Activated T-cell treated with anti-CD3 and anti-CD28 coated beads for 48 hours (primary cell): ENCODE measurements at places on chromosomes 7 and 10.

DNA sequence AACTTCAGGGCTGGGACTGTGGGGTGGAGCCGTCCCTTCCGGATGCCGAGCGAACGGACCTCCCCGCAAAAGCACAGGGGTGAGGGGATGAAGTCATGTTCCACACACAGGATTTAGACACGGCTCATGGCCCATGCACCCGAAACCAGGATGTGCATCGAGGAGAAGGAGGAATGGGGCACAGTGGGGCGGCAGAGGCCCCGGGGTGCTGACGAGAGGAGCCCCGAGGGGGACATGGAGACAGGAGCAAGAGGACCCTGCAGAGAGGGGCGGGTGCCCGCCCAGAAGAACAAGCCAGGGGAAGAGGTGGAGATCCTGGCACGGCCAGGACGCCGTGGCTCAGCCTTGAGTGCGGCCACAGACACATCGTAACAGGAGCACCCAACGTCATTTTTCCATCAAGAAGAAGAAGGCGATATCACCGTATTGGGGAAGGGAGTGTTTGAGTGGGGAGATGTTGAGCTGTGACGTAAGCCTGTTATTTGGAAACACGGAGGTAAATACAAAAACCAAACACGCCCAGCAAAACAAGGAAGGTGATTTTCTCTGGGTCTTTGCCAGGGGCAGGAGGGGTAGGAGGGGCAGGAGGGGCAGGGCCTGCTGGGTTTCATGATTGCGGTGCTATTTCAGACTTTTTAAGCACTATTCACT is 25.3 kb upstream of the FOXL3 start:
- no peak for DNase-seq

- DNase-seq = no peak
These were observed 55.6 kb downstream of the MRPL32 start for GRCh38 chr7:42987648-42988214.

GRCh38 chr10:133214468-133215410 is 15.3 kb upstream of the UTF1 start:
- DNase-seq = no peak

DNA sequence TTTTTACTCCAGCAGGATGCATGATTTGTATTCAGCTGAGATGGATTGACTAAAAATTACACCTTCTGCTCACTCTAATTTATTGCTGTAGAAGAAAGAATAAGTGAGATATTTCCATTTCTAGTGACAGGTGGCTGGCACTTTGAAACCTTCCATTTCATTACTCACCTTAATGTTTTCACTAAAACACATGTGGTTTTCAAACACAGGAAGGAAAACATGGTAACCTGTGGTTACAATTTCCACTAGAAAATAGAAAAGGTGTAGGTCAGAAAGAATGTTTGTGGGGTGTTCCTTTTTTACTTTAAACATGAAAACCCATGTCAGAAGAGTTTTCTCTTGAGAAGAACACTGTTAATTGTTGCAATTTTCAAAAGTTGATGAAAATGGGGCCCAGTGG is 12.0 kb upstream of the PRKCQ start:
- no peak for DNase-seq

- no peak for DNase-seq
These were observed 25.5 kb downstream of the C1GALT1 start for GRCh38 chr7:7207876-7208275.

- no peak for DNase-seq
These were observed 29.4 kb downstream of the WDR86 start for GRCh38 chr7:151380199-151381097.

- DNase-seq = no peak
These were observed 191.3 kb upstream of the ZNF32 start for GRCh38 chr10:43839973-43840372.

- no peak for DNase-seq
These were observed 100.8 kb downstream of the ATXN7L1 start for GRCh38 chr7:105775580-105775979.

DNA sequence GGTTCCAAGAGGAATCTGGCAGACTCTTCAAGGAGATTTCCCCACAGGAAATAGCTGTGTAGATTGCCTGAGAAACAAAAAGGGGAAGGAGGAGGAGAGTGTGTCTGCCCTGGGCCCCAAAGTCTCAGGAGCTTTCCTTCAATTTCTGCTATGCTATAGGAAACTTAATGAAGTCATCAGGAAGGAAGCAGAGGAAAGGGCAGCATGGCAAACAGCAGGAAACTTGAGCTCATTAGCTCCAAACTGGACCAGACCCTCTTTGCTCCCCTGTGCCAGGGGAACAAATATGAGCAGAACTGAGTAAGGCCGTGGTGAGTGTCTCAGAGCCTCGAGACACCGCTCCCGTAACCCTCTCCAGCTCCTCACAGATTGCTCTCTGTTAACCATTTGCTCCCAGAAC is 4.8 kb upstream of the KCNIP2 start:
- no peak for DNase-seq

DNA sequence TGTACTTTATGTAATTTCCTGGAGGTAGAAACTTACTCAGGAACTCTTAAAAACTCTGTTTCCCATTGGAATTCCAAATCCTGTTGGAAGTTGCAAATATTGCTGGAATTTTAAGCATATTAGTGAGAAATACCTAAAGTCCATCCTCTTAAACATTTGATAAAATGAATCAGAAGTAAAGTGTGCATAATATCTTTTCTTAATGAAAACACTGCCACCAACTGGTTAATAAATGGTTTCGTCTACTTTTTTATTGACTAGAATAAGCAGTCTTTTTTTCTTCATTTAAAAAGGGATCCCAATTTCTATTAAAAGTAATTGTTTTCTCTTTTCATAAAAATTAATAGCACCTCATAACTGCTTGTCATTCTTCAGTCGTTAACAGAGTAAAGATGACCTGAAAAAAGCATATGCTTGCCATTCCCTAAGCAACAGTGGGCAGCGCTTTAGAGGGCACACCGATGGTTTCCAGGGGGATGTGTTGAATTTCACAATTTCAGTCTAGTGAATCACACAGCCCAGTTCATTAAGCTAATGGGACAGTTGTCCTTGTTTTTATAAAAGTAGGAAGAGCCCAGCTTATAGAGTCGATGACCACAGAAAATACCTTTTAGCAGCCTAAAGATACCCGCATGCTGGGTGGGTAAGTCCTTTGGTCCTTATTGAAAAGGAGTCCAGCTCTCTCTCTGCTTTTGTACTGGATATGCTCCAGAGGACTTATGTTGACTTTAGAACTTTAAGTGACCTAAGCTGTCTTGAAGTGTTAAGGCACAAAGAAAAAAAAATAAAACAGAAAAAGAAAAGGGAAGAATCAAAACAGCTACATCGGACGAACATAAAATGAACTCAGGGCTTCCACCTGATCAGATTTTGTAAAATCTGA is 28.5 kb downstream of the NPS start:
- no peak for DNase-seq

DNA sequence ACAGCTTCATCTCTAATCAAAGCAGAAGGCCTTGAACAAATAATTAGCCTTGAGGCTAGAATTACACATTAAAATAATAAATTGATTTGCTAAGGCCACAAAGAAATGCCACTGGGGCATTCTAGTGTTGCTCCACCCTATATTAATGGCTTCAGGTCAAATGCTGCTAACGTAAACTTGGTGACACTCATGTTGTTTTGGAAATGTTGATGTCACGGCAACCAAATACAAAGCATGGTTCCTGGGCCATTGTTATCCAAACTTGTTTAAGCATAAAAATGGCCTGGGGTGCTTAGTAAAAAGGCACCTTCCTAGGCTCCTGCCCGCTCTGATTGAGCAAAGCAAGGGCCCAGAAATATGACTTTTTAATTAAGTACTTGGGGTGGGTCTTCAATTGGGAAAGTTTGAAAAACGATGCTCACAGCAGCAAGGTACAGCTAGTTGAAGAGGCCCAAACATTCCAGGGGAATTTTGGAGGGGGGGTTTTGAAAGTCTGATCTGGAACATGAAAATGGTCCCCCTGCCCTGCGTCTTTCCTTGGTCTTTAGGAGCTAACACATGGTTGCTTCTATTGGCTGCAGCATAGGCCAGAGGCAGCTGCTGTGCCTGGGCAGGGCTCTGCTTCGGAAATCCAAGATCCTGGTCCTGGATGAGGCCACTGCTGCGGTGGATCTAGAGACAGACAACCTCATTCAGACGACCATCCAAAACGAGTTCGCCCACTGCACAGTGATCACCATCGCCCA is 67.8 kb downstream of the ABCC2 start:
- DNase-seq = no peak

- no peak for DNase-seq
These were observed 100.6 kb downstream of the MICU1 start for GRCh38 chr10:72525277-72525676.

DNA sequence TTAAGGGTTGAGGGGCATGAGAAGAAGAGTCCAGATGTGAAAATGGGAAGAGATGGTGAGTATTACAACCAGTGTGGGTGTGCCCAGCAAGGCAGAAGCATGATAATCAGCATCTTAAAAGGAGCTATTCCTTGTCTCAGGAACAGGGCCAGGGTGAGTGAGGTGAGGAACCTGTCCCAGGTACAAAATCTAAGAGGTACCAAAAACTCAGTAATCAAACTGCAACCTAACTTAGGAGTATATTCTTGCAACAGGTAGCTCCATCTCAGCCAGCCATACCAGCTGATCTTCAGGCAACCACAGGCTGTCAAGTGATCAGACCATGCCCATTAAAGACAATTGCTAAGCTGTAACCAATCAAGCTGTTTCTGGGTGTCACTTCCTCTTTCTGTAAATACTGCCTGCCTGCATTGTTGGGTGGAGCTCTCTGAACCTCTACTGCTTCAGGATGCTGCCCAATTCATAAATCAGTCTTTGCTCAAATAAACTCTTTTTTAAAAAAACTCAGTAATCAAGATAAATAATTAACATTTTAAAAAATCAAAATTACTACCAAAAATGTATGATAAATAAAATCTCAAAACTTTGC is 7.4 kb downstream of the KEL start:
- DNase-seq = no peak

- no peak for DNase-seq
These were observed 16.6 kb upstream of the FAS start for GRCh38 chr10:88974012-88974411.

GRCh38 chr7:84157171-84157570 is 37.4 kb downstream of the SEMA3A start:
- DNase-seq = no peak

GRCh38 chr10:61701706-61702105 is 39.0 kb downstream of the CABCOCO1 start:
- no peak for DNase-seq

- DNase-seq = no peak
These were observed 90.6 kb upstream of the OIT3 start for GRCh38 chr10:72802763-72803505.

DNA sequence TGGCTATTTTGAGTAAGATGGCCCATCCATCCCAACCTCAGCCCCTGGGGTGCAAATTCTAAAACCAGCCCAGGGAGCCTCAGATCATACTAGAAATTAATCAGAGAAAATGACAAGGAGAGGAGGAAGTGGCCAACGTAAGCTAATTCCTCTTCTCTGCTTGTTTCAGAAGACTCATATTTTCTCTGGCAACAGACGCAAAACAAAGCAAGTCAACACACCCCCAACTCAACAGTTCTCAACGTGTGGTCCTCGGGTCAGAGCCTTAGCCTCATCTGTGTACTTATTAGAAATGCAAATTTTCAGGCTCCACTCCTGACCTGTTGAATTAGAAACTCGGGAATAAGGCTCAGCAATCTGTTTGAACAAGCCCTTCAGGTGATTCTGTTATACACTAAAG is 413.9 kb upstream of the AUTS2 start:
- no peak for DNase-seq

DNA sequence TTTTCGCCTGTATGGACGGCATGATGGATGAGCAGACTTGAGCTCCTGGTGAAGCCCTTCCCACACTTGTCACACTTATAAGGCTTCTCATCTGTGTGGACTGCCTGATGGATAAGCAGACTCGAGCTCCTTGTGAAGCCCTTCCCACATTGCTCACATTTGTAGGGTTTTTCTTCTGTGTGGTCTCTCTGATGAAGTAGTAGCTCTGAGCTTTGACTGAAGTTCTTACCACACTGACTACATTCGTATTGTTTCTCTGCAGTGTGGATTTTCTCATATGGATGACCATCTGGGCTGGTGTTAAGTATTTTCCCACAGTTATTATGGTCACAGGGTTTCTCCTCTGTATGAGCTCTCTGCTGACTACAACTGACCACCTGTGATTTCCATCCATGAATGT is 17.2 kb downstream of the ZNF239 start:
- no peak for DNase-seq

- no peak for DNase-seq
These were observed 32.1 kb upstream of the CALN1 start for GRCh38 chr7:72444026-72444776.

DNA sequence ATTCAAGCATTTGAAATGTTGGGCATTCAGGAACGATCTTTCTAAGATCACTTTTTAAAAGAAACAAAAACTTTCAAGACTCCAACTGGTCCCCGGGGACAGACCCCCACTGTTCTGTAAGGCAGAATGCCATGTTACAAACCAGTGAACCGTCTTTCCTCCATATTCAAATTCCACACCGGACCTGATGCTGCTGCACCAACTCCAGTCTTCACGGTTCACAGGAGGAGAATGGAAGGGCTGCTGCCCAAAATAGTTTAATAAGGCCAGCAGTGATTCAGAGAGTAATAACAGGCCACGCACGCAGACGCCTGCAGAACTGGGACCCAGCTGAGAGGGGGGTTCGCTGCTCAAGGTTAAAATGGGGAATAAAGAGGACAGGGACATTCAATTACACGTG is 47.2 kb downstream of the OSBPL3 start:
- DNase-seq = no peak
